Activated naive CD4-positive, alpha-beta T cell (primary cell): ENCODE measurements at places on chromosomes 1 and 21.

GRCh38 chr1:235058695-235059094 lies 69.9 kb downstream of the TOMM20 start:
- DNase-seq, result no peak

GRCh38 chr1:247172996-247173395 lies 1.2 kb upstream of the ZNF124 start:
- no peak for DNase-seq

DNA sequence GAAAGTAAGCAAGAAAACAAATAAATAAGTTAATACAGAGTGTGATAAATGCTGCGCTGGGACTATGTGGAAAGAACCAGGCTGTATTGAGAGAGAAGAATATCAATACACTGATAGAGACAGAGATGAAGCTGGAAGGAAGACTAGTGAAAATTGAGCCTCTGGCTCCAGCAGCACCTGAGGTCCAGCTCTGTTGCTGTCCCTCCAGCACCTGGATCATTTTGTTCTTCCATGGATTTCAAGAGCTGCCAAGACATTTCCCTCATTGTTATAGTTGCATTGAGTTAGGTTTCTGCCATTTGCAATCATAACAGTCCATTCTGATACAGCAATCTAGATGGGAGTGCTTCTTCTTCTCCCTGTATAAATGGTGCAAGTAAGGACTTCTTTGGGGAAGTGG lies 242.7 kb upstream of the FGGY start:
- DNase-seq, result no peak

GRCh38 chr1:230091473-230092231 lies 24.6 kb downstream of the GALNT2 start:
- no peak for DNase-seq

DNA sequence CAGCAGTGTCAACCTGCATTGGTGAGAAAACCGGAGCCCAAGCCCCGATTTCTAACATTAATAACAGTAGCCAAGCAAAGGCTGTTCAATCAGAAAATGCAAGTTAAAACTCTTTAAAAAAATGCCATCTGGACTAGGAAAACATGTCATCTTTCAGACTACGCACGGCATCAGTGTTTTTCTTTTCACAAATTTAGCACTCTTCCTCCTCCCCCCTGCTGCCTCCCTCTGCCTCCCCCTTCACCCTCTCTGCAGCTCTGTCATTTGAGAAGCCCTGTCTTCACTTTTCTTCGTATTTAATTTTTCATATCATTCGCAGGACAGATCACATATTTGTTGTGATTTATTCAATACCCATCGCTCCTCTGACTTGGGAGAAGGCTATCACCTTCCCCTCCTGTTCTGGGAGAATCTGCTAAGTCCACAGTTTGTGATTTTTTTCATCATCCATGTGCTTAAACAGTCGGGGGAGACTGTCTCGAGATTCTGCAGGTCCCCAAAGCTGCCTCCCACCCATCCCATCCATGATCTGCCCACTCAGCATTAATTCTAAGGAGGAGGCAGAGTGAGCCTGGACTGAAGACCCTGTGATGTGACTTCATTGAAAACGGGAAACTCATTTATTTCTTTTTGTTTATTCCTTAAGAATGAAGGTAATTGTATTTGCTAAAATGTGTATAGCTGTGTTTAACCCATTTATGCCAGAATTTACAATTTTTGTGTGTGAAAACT lies 84.8 kb downstream of the PROX1 start:
- no peak for DNase-seq

- no peak for DNase-seq
Observed at GRCh38 chr1:118333601-118334210, 148.7 kb upstream of the SPAG17 start.

GRCh38 chr1:63950023-63950422 lies 176.2 kb downstream of the ROR1 start:
- no peak for DNase-seq

DNA sequence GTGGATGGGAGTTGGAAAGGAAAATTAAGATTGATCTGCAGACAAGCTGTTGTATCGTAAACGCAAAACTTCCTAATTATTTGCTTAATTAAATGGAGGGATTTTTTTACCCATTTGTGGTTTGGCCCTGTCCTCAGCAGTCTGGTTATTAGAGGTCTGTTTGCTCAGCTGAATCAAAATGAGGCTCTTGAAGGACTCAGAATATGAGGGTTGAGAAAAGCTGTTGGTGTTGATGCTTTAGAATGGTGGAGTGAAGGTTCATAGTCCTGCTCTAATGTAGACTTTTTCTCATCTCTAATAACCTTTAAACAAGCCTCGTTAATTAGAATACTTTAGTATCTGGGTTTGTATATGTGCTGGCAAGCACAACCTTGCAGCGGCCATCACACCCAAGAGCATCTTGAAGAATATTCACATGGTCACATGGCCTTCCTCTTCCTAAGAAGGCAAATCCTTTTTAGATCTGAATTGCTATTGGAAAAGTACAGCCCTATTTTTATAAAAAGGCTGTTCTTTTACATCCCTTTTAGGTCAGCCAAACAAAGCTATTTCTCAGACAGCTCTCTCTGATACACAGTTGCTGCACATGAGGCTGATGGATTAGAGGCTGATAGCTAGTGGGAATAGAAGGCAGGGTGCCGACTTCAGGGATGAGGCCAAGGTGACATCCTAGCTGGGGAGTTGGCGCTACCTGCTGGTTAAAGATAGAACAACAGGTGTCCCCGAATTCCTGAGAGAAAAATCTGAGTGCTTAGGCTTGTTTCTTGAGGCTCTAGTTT lies 53.8 kb downstream of the MACF1 start:
- DNase-seq, result peak; percentile 51

DNA sequence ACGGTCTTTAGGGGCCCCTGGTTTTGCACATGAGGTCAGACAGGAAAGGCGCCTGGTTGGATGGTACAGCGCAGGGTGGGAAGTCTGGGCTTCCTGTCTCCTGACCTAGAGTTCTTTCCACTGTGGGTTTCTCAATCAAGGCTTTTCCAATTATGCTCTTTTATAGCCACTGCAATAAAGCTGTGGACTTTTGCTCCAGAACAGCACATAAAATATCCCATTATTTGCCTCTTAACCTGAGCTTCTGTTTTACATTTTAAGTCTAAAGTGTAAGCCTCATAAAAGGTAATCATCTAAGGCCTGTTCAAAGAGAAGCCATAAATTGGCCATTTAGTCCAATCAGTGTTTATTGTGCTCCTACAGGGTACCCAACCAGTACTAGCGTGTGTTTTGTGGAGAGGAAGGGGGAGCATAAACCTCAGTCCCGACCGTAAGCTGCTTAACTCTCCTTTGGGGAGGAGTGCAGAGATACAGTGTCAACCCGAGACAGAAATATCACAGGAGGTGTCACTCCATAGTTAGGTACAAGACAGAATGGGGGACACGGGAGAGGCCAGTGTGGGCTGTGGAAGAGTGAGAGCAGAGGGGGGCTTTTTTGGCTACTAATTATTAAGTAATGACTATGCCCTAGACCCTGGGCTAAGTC lies 270.0 kb downstream of the TRABD2B start:
- no peak for DNase-seq

DNA sequence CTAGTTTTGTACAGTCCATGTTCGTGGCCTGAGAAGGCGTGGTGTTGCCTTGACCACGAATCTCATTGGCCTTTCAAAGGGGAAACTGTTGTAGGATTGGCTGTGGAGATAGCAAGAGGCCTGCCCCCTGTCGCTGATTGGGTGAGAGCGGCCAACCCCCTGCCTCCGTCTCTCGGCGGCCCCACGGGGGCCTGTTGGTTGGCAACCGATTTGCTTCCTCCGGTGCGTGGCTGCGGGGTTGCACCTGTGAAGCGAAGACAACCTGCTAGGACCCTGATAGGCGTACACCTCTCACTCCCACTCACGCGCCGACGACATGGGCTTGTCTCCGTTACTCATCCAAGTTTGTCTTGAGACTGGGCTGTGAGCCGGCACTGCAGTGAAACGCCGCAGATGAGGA lies at the start of gene UBE2U:
Gene UBE2U (plus strand): TSS at position 204 of the 400 bp plus-strand sequence. CDS start 428 bp downstream, outside the sequence.
- no peak for DNase-seq

DNA sequence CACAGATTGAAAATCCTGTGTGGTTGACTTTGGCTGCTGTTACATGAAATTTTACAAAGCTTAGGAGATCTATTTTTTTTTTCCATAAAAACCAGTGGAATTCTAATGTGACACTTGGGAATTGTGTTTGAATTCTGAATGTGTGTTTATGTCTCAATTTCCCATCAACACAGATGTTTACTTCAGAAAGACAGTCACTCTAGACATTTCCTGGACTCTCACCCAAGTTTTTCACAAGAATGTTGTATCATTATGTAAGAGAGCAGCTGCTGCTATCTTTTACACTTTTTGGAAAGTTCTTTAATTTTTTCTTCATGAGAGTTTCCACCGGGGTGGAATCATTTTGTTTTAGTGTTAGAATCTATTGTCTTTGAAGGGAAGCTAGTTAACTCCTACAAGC lies 210.1 kb downstream of the GIPC2 start:
- DNase-seq, result no peak

GRCh38 chr1:231919886-231920285 lies 293.3 kb downstream of the DISC1 start:
- DNase-seq, result no peak

DNA sequence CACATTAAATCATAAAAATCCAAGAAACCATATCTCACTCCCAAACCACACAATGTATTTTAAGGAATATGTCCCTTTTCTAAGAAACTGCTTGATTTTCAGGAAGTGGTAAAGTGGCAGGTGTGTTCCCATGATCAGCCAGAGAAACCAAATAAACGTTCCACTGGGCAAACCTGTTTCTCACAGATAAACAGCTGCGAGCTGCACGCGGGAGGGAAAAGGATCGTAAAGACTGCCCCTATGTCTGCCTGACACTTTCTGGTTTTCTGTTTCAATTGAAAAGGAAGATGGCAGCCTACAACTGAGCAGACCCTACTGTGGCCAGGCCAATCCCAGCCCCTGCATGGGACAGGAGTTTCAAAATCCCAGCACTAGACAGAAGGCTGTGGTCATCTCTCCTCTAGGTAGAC lies 36.6 kb downstream of the HIVEP3 start:
- no peak for DNase-seq

DNA sequence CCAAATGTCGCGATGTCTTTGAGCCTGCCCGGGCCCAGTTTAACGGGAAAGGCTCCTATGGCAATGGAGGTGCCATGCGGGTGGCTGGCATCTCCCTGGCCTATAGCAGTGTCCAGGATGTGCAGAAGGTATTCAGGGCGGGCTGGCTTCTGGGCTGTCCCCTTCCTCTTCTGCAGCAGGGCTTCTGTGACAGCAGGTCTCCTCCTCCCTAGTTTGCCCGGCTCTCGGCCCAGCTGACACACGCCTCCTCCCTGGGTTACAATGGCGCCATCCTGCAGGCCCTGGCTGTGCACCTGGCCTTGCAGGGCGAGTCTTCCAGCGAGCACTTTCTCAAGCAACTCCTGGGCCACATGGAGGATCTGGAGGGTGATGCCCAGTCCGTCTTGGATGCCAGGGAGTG lies 3.0 kb downstream of the ADPRS start:
- DNase-seq, result no peak

DNA sequence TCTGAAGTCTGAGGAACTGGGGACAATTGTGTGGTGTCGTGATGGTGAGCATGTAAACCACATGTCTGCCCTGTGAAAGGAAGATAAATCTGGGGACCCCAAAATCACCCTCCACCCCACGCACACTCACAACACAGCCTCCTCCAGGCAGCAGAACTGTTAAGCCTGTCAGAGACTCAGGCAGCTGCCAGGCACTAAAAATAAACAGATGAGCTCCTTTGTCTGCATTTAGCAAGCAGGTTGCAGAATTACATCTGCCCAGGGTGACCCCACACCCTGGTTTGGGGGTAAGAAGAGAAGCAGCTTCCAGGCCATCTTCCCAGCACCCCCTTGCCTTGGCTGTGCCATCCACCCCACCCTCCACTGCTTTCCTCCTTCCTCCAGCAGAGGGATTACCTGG lies 119.1 kb upstream of the RUNX3 start:
- no peak for DNase-seq

GRCh38 chr1:180627411-180627810 lies 4.4 kb upstream of the XPR1 start:
- DNase-seq, result no peak

- DNase-seq, result no peak
Observed at GRCh38 chr1:13764588-13765332, 64.8 kb downstream of the PRDM2 start.

DNA sequence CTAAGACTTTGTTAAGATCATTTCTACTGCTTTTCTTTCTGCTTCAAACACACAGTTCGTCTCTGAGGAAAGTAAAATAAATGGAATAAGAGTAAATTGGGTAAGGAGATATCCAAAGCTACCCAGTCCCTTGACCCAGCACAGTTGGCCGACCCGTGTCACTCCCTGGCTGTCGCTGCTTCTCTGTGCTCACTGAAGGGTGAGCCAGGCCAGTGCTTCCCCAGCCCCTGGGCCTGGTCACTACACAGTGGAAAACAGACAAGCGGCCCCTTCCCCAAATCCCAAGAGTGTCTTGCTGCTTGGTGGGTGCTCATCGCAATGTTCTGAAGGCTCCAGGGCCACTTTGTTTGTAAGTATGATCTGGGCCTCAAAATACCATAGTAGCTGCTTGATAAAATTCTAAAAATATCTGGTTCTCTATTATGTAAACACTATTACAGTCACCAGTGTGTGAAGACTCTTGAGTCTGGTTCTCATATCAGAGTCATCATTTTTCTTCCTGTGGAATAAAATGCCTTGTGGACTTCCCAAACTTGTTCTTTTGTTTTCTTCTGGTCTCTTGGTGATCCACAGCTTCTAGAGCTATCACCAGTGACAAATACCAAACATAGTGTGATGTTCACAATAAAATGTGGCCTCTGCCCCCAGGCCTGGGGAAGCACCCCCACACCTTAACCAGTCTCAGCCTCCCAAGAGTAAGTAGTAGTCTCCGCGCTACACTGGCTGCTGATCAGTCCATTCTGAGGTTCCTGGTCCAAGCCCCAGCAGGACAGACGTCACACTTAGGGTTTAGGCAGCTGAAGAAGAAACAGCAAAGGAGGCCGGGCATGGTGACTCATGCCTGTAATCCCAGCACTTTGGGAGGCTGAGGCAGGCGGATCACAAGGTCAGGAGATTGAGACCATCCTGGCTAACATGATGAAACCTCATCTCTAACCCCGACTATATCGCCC lies 106.2 kb downstream of the DHRS3 start:
- no peak for DNase-seq

GRCh38 chr21:35226968-35227744 lies 178.1 kb upstream of the RUNX1 start:
- DNase-seq, result no peak

GRCh38 chr1:204121840-204122555 lies 29.8 kb downstream of the ETNK2 start:
- no peak for DNase-seq

- no peak for DNase-seq
Observed at GRCh38 chr1:161498646-161499045, 6.6 kb upstream of the FCGR2A start.

DNA sequence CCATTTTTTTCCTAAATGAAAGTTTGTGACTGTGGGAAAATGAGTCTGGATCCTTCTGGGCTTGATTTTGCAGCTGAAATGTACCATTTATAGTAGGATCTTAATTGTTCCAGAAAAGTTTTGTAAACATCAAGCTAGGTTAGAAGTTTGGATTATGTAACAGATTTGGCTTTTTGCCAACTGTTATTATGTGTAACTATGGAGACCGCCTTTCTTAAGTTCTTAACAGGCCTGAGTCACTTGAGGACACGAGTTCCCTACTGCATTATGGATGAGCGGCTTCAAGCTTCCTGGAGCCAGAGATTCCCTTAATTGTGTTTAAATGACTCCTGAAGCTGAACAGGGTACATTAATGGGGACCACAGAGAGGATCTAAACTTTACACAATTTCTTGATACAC lies 22.2 kb downstream of the SLC25A33 start:
- no peak for DNase-seq
